ENCODE measurements at places on chromosomes 5 and 9.

DNA sequence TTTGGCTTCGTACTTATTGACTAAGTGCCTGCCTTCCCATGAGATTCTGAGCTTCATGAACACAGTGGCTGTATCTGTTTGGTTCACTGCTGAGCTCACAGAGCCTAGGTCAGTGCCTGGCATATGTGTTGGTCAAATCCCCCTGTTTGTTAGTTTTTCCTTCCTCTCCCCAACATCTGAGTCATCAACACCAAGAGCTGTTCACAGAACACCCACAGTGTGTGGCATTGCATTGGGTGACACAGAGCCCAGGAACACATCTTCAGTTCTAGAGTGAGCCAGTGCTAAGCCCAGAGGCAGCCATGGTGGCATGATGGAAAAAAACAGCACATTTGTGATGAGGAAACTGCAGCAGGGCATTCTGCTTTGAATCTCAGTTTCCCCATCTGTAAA lies 294.6 kb downstream of the SEC61B start:
- no peak for DNase-seq

DNA sequence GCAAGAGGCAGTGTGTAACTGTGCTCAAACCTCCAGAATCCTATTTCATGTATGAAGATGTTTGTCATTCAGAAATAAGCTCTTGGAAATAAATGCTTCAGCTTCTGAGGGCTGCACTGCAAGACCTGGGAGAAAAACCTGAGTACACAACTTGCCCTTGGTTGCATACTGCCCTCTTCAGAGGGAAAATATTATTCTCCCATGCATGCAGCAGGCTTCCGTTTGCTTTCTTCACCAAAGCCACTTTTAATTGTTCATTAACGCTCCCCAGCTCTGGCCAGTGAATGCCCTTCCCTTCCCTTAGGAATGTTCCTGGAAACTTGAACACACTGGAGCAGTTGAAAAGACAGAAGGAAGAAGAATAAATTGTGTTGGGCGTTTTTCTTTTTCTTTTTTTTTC lies 2.5 kb upstream of the WHRN start:
- no peak for DNase-seq

DNA sequence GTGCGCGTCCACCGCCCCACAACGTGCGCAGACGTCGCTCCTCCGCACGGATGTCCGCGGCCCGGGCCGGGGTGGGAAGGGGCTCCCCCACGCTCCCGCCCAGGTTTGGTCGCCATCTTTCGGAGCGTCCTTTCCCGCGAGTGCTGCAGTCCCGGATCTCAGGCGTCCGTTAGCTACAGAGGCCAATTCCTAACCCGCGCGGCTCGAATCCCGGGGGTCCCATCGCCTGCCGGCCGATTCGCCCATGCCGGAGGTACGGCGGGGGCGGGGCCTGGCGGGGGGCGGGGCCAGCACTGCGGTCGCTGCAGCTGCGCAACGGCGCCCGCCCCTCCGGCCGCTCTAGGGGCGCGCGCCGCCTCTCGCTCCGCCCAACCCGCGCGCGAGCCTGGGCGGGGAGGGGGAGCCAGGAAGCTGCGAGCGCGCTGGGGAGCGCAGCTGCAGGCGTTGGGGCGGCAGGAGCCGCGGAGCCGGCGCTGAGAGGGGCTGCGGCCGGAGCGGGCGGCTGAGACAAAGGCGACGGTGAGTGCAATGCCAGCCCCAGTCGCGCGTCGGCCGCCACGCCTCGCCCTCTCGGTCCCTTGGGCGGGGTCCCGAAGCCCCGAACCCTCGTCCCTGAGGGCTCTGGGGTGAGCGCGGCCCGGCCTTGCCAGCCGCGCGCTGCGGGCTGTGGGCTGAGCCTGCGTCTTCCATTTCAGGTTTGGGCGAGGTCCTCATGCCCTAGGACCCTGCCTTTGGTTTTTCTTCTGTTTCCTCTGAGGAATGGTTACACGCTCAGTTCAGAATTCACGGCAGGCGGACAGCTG lies at the start of gene CDC42SE2:
Gene CDC42SE2, plus strand, starts transcription at position 406 of the 803 bp plus-strand sequence. CDS start 95,441 bp downstream, outside the sequence.
- peak; percentile 83 for DNase-seq

DNA sequence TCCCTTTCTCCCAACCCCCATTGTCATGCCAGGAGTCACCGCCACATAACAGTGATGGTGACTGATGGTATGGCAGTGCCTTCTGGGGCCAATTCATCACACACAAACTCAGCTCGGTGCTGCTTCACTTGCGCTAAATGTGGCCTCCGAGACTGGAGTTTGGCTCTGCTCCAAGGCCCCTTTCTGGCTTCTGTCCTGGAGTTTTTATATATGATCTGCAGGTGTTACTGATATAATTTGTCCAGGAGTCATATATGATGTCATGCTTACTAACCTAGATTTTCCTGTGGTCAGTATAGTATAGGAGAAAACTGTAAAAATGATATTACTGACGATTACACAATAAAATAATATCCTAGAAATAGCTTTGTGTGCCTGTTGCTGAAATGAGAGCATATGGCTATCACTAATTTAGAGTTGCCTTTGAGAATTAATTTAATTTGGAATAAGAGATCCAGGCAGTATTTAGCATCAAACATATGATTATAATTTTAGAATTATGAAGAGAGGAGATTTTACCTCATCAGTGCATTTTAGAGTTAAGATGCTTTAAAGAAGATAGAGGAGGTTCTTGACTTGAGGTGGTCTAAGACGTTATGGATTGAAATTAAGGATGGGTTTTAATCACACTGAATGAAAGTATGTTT lies 334.1 kb upstream of the CD180 start:
- DNase-seq = no peak

- no peak for DNase-seq
Measured at GRCh38 chr9:404234-404633, 189.6 kb downstream of the DOCK8 start.

GRCh38 chr9:37676411-37676830 lies 25.7 kb downstream of the FRMPD1 start:
- no peak for DNase-seq

- DNase-seq = no peak
Measured at GRCh38 chr9:74662674-74663073, 165.5 kb downstream of the RORB start.

DNA sequence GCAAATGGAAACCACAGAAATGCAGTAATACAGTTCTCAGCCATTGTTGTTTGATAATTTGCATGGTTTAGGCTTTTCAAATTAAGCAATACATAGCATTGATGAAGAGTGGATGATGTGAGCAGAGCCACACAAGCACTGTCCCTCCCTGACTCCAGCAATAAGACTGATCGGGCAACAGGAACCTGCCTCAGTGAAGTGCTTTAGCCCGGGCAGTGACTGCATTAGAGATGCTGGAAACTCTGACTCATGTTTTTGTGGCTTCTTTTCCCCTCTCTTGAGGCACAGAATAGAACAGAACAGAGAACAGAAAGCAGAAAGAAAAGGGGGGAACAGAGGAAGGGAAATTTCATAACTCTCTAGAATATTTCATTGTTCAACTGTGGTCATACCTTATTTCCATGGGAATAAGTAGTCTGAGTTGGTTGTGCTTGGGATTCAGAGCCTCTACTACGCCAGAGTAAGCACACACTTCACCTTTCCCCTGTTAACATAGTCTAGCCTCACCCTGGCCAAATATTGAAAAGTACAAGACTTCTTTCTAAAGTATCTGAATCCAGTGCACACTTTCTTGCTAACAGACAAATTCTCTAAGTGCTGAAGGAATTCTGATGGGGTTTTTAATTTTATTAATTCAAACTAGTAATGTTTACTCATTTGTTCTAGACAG lies 164.8 kb upstream of the VCAN start:
- no peak for DNase-seq

DNA sequence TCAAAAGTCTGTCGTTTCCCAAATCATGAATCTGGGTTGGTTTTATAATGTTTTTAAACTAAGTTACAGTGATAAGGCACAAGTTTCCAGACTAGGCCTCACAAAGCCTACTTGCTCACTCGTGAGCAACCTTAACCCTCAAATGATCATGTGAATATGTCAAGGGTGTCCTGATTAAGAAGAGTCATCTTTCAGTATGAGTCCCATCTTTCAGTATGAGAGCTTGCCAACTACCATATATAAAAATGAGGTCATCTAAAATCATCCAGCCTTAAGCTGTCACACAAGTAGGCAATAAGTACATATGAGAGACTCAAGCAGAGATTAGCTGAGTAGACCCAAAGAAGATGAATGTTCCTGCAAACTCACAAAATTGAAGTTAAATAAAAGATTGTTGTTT lies 668.4 kb upstream of the FAM174A start:
- no peak for DNase-seq

GRCh38 chr9:81753436-81753835 lies 64.1 kb upstream of the TLE1 start:
- DNase-seq = no peak

- no peak for DNase-seq
Measured at GRCh38 chr5:177557041-177557647, 2.8 kb upstream of the FAM193B start.

- DNase-seq = no peak
Measured at GRCh38 chr9:76687861-76688391, 76.3 kb upstream of the PCA3 start.

DNA sequence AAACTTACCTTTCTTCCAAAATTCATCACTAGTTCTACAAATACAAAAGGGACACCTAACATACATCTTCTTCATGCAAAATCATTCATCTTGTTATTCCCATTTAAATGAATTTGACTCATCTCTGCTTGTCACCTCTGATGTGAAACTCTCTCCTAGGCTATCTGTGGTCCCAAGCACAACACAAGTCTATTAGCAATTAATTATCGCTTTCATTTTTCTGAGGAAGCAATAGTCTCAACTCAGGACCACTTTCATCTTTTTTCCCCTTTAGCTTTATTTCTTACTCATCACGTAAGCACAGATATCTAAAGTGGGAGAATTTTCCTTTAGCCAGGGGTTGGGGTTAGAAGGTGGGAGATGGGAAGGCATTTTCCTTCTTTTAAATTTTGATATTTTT lies 131.9 kb downstream of the ST8SIA4 start:
- no peak for DNase-seq

DNA sequence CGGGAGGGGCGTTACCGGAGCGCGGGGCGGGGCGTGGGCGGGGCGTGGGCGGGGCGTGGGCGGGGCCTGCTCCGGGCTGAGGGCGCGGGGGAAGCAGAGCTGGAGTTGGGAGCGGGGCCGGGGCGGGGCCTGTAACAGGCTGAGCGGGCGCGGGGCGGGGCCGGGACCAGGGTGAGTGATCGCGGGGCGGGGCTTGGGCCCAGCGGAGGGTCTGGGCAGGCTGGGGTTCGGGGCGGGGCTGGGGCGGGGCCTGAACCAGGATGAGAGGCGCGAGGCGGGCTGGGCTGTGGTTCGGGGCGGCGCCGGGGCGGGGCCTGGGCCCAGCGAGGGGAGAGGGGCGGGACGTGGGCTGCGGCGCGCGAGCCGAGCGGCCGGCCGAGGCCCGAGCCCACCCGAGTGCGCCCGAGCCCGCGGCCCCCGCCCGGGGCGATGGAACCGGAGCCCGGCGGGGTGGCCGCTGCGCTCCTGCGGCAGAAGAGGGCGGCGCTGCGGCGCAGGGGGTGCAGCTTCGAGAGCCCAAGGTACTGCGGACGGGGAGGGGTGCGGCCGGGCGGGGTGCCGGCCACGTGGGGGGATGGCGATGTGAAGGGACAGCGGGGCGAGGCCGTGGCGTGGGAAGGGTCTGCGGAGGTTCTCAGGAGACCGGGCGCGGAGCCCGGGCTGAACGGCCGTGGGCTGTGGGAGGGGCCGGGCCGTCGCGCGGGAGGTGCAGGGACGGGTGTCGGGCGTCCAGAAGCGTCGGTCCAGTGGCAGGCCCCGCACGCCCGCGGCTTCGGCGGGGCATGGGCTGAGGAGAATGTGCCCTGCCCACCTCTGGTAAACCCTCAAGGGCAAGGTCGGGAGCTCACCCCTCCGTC lies 39.5 kb upstream of the GARNL3 start:
- peak; percentile 96 for DNase-seq

DNA sequence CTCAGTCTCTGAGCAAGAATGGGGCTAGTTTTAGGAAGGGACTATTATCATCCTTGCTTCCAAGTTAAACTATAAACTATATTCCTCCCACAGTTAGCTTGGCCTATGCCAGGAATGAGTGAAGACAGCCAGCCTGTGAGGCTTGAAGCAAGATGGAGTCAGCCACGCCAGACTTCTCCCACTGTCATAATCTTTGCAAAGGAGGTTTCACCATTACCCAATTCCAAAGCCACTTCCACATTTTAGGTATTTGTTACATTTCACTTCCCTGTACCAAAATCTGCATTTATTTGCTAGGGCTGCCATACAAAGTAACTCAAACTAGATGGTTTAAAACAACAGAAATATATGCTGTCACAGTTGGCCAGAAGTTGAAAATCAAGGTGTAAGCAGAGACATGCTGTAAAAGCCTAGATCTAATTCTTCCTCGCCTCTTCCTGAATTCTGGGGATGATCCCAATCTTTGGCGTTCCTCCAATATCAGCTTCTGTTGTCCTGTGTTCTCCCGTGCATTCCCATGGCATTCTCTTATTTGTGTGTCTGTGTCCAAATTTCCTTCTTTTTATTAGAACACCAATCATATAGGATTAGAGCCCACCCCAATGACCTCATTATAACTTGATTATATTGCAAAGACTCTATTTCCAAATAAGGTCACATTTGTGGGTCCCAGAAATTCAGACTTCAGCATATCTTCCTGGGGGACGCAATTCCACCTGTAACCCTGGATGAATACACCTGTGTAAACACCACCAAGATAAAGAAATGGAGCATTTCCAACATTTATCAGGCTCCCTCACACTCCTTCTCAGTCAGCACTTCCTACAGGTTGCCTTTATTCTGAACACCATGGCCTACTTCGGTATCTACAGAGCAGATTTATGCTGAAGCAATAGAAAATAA lies 126.8 kb downstream of the GCNT1 start:
- DNase-seq = no peak

DNA sequence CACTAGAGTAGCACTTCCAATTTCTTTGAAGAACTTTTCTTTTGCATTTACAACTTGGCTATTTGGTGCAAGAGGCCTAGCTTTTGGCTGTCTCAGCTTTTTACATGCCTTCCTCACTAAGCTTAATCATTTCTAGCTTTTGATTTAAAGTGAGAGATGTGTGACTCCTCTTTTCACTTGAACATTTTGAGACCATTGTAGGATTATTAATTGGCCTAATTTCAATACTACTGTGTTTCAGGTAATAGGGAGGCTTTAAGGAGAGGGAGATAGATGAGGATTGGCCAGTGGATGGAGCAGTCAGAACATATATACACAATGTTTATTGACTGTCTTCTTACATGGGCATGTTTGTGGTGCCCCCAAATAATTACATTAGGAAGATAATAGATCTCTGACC lies 161.7 kb downstream of the GNA14 start:
- DNase-seq = no peak

- DNase-seq = no peak
Measured at GRCh38 chr5:58793888-58794657, 211.2 kb downstream of the RAB3C start.

GRCh38 chr9:133060417-133060841 lies 1.4 kb upstream of the CEL start:
- no peak for DNase-seq

DNA sequence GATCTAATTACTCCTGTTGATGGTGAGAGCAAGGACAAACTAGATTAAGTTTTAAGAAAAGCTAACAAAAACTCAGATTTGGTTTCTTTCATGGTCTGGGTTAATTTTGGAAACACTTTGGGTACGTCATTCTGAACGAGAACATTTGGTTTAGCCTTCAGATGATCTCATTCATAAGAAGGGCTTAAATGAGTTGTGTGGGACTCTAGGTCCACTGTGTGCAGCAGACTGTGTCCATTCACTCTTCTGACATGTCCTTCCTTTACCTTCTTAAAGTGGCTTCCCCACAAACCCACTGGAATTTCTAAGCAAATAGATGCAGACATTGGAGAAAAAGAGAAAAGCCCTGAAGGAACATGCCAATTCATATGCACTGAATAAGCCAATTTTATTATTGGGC lies 96.8 kb downstream of the FBXO4 start:
- DNase-seq = no peak

GRCh38 chr5:39102684-39103155 lies 28.5 kb upstream of the RICTOR start:
- DNase-seq = no peak

All from stimulated activated CD4-positive, alpha-beta T cell treated with anti-CD3 and anti-CD28 coated beads, Interleukin-1b, Interleukin-23, amount 100 ng/mL, for 4 hours (primary cell).